ENCODE measurements at places on chromosomes 5 and 9.

DNA sequence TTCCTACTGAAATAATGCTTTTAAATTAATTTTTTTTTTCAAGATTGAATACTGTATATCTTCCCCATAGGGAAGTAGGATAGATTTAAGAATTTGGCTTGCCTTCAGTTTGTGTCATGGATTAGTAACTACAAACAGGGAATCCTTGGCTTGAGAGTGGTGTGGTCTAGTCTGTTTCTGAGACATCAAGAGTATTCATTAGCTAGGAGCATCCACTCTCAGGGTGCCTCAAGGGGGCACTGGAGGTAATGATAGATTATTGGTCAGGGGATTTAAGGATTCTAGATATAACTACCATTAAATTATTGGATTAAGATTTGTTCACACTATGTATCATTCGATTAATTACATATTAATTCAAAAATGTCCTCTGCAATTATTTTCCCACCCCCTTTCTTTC lies 91.8 kb upstream of the TXNDC8 start:
- no peak for DNase-seq

- DNase-seq: no peak
Measured at GRCh38 chr9:33229359-33230114, 10.4 kb upstream of the SPINK4 start.

DNA sequence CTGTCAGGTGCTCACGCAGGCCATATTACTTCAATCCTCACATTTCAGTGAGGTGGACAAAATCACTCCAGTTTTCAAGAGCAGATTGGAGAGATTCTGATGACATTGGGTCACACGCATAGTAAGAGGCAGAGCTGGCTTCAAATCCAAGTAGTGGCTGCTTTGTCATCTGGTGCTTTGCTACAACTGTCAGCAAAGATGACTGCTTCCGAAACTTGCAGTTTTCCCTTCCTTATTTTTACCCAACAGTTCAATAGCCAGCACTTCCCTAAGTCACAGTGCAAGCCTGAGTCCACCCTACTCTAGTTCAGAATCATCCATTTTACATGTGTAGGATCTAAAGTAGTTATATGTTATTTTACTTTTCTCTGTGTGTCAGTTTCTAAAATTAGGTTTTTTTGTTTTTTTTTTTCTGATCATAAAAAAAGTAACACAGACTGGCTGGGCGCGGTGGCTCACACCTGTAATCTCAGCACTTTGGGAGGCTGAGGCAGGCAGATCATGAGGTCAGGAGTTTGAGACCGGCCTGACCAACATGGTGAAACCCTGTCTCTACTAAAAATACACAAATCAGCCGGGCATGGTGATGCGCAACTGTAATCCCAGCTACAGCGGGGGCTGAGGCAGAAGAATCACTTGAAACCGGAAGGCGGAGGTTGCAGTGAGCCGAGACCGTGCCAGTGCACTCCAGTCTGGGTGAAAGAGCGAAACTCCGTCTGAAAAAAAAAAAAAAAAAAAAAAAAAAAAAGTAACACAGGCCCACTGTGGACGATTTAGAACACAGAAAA lies 49.6 kb downstream of the ANKDD1B start:
- no peak for DNase-seq

- no peak for DNase-seq
Measured at GRCh38 chr9:123445981-123446610, 90.1 kb downstream of the CRB2 start.

GRCh38 chr5:88890070-88890781 lies 7.2 kb upstream of the MEF2C start:
- DNase-seq: no peak

GRCh38 chr9:89351584-89352300 lies 33.4 kb downstream of the SECISBP2 start:
- DNase-seq: no peak

GRCh38 chr5:15256485-15256884 lies 243.5 kb upstream of the FBXL7 start:
- DNase-seq: no peak

GRCh38 chr5:32709750-32710549 lies 1.2 kb upstream of the NPR3 start:
- peak; percentile 4 for DNase-seq

GRCh38 chr5:132055441-132055807 lies 5.0 kb upstream of the IL3 start:
- DNase-seq: no peak

- no peak for DNase-seq
Measured at GRCh38 chr5:113705657-113706056, 192.2 kb downstream of the YTHDC2 start.

GRCh38 chr5:116695681-116696080 lies 121.1 kb upstream of the SEMA6A start:
- no peak for DNase-seq

DNA sequence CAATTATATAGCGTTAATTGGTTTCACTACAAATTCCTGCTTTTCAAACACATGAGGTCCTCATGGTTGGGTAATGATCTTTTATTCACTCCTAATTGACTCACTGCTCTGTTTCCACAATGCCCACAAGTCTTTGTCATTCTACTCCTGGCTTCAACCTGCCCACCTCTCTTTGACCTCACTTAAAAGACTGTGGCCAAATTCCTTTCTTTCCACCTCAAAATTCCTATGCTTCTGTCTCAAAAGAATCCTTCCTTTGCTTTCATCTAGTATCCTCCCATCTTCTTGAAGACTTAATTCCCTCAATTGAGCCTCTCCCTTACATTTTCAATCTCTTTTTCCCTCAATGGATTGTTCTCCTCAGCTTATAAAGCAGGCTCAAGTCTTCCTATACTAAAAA lies 4.9 kb downstream of the APBA1 start:
- no peak for DNase-seq

DNA sequence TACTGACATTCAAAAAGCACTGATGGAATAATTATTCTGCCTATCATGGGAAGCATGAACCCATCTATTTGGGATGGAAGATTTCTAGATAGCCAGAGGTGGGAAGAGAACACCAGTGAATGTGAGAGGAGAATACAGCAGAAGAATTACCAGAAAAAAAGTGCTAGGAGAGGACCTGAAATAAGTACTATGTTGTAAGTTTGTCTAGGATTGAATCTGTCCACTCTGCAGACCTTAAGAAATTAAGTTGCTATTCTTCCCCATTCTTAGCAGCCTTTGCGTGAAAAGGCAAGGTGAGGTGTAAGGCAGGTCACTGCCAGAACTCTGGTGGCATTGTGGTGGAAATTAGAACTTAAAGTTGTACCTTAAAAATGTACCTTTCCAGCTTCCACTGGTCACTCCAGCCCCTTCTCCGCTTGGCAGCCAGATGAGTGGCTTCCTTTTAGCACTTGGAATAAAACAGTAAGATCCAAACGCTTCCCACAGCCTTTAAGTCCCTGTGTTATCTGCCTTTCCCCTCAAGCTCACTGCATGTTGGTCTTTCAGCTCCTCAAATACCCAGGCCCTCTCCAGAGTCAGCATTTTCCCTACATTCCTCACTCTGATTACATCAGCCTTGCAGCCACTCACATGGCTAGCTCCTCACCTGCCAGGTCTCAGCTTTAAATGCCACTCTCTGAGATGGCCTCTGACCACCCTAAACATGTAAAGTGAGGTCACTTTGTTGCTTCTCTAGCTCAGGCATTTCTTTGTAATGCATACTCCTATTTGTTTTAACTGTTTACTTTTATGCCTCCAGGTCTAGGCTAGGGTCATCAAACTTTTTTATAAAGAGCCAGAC lies 253.0 kb downstream of the EPB41L4A start:
- DNase-seq: no peak
